ENCODE measurements at places on chromosomes 5 and 9. TPM values are rescaled to one million over a fixed set of nuclear protein-coding genes. Genes with fewer than 3 reads are reported as not detected.

The CYSRT1 gene
- total RNA-seq, result 3.7 TPM

The CRB2 gene
- 3.4 TPM for total RNA-seq

The NKD2 gene
- total RNA-seq, result 0.22 TPM

The FGF18 gene
- total RNA-seq, result not detected

The PDE6A gene
- not detected for total RNA-seq

The THBS4 gene
- total RNA-seq, result 3.9 TPM

The FRRS1L gene
- not detected for total RNA-seq

The PALM2AKAP2 gene
- not detected for total RNA-seq

The UBAP2 gene
- total RNA-seq, result 63.9 TPM

The TAF11L10 gene
- not detected for total RNA-seq

The AGXT2 gene
- not detected for total RNA-seq

The ST6GALNAC6 gene
- total RNA-seq, result 51.3 TPM

The CD14 gene
- 0.52 TPM for total RNA-seq

The CARTPT gene
- total RNA-seq, result not detected

DNA sequence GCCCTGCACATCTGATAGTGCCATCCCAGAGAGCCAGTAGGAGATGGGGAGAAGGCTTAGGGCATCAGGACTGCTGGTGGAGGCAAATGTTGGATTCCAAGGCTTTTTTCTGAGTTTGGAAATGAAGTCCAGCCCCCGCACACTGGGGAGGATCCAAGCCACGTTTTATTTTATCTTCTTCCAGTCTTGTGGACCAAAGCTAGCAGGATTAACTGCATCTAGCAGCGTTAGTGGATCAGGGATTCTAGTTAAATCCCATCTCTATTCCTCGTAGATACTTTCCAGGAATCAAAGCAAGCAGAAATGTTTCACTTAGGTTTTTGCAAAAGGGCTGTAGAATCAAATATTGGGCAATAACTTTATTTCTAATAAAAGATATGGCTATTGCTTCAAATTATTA lies 114.7 kb upstream of the OR13F1 start:
- no peak for DNase-seq

DNA sequence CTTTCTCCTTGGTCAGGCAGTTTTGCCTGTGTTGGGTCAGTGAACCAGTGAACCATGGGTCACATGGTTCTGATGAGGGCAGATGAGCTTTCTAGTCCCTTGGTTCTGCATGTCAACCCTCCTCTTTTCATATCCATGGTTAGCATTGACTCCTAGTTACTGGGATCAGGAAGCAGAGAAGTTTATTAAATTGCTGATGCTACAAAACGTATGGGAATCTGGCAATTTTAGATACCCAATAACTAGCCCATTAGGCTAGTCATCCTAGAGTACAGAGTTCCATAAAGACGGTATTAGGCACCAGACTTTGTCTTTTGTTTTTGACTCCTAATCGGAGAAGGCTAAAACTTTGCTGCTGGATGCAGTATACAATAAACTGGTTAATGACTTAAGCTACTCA lies 273.1 kb downstream of the ATPSCKMT start:
- no peak for DNase-seq

- no peak for DNase-seq
Measured at GRCh38 chr9:121353241-121354061, 16.6 kb downstream of the STOM start.

DNA sequence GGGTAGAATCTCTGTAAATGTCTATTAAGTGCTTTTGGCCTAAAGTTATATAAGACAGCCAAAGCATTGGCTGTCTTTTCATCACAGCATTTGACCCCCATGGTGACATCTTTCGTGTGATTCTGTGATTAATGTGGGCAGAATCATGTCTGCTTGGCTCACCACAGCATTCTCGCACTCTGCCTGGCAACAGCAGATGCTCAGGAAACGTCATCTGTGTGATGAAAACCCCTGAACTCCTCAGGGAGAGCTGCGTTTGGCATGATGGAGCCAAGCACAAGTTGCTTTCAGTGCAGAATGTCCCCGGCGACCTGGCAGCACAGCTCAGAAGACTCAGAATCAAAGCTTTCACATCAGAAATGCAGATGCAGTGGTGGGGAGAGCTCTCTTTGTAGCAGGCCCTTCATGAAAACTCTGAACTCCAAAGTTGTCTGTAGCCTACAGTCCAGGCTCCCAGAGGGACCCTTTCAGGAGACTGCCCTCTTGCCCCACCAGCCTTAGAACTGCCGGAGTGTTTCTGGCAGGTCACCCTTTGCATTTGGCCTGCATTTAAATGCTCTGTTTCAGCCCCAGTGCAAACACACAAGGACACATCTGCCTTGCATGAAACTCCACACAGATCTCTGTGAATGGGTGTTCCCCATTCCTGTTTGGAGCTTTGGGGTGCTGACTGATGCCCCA lies 155.6 kb upstream of the PANK3 start:
- no peak for DNase-seq

GRCh38 chr5:54378707-54379106 lies 68.3 kb upstream of the ARL15 start:
- no peak for DNase-seq

DNA sequence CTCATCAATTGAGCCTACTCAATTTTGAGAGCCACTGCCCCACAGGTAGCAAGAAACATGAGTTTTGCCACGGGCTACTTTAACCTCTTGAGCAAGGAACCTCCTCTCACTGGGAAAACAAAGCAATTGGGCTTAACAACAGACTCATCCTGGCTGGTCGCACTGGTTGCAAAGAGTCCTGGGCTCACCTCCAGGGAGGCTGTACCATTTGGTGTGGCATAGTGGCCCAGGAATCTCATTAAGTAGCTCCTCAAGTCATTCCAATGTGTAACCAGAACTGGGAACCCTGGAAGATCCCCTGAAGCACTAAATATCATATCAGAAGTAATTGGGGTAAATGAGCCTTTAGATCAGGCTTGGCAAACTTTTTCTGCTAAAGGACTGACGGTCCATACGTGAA lies 78.5 kb downstream of the MYO10 start:
- DNase-seq, result no peak

GRCh38 chr5:175895686-175896102 lies 24.3 kb downstream of the CPLX2 start:
- peak; percentile 40 for DNase-seq

- DNase-seq, result peak; percentile 4
Measured at GRCh38 chr5:73899055-73899454, 273.1 kb downstream of the ARHGEF28 start.

- DNase-seq, result no peak
Measured at GRCh38 chr5:177980743-177981151, 15.3 kb downstream of the PROP1 start.

DNA sequence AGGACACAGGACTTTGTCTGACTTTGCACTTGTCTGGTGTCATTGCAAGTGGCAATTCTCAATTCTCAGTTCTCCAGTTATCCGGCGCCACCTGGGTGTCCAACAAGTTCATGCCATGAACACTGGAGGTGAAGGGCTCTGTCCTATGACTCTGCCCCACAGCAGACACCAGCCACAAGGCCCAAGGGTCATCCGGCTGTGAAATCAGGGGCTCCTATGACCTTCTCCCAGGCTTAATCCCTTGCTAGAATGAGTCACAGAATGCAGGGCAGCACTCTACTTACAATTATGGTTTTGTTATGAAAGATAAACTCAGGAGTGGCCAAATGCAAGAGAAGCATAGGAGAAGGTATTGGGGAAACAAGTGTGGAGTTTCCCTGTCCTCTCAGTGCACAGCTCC lies 392.0 kb downstream of the GADD45G start:
- DNase-seq, result peak; percentile 14

GRCh38 chr5:125227333-125228095 lies 481.1 kb upstream of the ZNF608 start:
- peak; percentile 44 for DNase-seq

DNA sequence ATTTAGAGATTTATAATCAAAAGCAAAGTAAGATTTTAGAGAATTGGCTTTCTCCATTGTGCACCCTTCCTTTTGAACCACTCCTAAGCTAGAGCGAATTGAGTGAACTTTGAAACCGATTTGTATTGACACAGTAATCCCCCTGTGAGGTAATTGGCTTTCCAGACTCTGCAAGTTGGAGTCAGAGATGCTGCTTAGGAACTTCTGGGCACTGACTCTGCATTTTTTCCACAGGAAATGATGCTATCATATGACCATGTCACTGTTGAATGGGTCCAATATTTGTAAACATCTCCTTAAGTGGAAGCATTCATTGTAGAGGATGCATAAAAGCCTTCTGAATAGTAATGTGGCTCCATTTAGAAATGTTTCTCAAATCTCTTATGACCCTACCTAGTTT lies 394.4 kb upstream of the ZNF608 start:
- DNase-seq, result peak; percentile 5

DNA sequence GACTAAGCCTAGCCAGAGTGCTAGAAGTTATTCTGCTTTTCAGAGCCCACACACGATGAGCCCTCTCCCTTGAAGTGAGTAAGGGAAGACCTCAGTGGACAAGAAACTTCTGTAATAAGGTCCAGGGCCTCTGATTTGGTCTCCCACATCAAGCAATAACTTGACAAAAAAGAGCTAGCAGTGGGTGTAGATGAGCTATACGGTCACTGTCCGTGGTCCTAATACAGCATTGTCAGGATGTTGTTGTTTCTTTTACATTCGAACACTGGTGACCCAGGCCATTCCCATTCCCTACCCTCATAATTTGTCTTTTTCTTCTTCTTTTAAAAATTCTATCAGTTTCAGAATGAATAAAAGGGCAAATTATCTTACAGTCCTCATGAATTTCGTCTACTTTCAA lies 5.2 kb downstream of the PCSK1 start:
- DNase-seq, result no peak

GRCh38 chr5:65760504-65761275 lies 38.7 kb downstream of the NLN start:
- DNase-seq, result peak; percentile 38

GRCh38 chr5:14082973-14083372 lies 60.2 kb upstream of the TRIO start:
- DNase-seq, result no peak

DNA sequence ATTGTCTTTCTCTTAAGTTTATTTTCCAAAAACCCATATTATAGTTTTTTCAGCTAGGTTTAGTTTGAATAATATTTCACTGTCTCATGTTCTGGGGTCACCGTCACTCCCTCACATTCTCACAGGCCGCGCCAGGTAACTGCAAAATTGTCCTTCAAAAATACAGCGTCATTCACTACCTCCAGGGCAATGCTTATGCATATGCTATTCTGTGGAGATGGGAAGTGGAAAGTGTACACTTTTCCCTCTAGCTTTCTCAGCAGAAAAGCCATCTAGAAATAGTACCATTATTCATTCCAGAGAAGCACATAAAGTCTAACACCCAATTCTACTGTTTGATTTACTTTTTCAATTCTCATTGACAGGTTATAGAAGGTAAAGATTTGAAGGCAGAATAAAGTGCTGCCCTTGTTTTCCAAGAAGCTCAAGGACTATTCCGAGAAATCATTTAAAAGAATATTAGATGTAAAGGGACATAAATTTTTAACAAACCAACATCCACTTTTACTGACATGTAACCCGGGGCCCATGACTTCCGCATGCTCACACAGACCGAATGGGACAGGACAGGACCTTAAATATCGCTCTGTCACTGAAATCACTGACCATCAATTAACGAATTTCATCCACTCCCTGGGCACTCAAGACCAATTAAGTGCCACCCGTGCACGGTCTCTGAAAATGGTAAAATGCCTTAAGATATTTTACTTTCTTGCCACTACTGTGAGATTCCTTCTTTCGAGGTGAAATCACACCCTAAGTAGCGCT lies 720 bp downstream of the NUDT12 start:
- no peak for DNase-seq

- DNase-seq, result no peak
Measured at GRCh38 chr5:58687079-58687478, 104.2 kb downstream of the RAB3C start.

DNA sequence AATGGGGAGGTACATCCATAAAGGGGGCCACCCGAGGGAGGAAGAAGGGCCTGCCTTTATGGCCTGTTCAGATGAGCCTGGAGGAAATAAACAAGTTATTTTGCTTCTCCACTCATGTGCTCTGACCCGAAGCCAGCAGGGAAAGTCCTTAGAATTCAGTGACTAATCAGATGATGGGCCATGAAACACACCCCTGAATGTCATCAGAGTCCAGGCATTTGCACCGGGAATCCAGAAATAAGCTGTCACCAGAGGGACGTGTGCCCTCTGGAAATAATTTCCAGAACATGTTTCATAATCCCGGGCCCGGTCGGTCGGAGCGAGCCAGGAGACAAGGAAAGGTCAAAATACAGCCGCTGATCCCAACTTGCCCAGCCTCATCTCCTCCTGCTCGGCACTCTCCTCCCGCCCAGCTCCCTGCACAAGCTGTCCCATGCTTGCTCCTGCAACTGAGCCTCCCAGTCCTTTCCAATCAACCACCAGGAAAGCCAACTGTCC lies 73.6 kb upstream of the ZNF622 start:
- DNase-seq, result no peak

DNA sequence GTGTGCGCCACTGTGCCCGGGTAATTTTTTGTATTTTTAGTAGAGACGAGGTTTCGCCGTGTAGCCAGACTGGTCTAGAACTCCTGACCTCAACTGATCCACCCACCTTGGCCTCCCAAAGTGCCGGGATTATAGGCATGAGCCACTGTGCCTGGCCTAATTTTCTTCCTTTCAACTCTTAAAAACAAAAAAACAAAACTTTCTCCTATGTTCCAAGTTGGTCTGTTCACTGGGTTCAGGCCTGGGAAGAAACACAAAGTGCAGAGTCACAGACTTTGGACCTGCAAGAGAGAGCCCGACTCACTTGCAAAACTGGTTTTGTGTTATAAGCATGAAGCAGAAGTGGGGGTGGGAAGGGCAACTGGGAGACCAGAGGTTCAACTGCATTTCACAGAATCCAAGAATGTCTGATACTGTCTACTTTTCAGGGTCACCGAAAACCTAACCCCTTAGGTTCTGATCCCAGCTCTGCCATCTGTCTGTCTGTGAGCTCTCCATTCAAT lies 5.2 kb upstream of the HDHD3 start:
- DNase-seq, result no peak

GRCh38 chr5:109690242-109690974 lies 681 bp downstream of the MAN2A1 start:
- DNase-seq, result peak; percentile 48

DNA sequence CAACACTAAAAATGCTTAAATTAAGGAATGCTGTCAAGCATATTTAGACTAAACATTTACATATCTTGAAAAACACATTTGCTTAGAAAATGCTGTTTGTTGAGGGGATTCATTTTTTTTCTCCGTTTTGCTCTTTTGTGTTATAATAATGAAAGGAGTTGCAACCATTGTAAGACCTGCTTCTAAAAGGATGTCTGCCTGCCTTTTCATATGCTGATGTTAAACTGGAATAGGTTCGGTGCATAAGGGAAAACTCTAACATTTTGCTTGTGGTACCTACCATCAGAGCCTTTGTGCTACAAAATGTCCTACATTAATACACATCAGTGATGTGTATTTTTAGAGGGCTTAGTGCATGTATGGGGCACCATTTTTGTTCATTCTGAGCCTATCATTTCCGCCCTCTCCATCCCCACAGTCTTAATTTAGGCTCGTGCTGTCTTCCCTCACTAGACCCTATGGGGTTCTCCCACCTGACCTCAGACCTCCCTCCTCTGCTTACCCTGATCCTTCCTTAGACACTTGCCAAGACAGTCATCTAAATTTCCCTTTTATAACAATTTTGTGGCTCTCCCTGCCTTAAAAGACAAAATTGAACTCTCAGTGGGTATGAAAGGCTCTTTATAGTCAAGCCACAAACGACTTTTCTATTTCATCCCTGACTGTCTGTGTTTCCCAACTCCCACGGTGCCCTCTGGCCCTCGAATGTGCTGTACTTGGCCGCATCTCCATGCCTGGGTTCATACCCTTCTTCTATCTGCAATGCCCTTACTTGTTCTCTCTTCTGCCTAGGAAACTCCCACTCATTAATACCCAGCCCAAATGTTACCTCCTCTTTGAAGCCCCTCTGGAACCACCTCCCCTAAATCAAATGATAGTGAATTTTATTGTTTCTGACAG lies 61.2 kb downstream of the CMYA5 start:
- no peak for DNase-seq

GRCh38 chr9:89576404-89576839 lies 28.4 kb upstream of the GADD45G start:
- peak; percentile 35 for DNase-seq

Measured in OCI-LY7 (cell line).